NCI-H187 treated with DMSO at 0.1 percent for 48 hours (cell line): ENCODE measurements at places on chromosomes 16 and 17.

DNA sequence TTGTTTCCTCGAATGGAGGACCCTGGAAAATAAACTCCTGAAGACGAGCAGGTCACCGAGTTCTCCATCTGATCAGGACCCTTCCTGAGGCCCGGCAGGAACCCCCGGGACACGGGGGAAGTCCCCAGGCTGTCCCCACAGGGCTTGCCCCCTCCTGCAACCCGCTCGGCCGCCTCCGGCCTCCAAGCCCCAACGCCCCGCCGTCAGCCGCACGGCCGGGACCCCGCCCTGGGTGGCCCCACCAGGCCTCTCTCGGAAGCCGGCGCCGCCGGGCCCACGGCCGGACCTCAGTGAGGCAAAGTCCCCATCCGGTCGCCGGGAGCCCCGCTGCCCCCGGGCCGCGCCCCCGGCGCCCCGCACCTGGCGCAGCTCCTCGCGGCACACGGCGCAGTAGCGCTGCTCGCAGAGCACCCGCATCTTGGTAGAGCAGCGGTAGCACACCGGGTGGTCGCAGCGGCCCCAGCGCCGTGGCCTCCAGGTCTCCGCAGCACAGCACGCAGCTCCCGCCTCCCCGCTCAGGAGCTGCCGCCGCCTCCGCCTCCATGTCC is 383 bp downstream of the ZNF598 start:
- DNase-seq: no peak

- DNase-seq: no peak
These were observed 108.4 kb downstream of the SYCE1L start for GRCh38 chr16:77307426-77308162.

- DNase-seq: no peak
These were observed 745.2 kb downstream of the WWOX start for GRCh38 chr16:78844682-78845081.

DNA sequence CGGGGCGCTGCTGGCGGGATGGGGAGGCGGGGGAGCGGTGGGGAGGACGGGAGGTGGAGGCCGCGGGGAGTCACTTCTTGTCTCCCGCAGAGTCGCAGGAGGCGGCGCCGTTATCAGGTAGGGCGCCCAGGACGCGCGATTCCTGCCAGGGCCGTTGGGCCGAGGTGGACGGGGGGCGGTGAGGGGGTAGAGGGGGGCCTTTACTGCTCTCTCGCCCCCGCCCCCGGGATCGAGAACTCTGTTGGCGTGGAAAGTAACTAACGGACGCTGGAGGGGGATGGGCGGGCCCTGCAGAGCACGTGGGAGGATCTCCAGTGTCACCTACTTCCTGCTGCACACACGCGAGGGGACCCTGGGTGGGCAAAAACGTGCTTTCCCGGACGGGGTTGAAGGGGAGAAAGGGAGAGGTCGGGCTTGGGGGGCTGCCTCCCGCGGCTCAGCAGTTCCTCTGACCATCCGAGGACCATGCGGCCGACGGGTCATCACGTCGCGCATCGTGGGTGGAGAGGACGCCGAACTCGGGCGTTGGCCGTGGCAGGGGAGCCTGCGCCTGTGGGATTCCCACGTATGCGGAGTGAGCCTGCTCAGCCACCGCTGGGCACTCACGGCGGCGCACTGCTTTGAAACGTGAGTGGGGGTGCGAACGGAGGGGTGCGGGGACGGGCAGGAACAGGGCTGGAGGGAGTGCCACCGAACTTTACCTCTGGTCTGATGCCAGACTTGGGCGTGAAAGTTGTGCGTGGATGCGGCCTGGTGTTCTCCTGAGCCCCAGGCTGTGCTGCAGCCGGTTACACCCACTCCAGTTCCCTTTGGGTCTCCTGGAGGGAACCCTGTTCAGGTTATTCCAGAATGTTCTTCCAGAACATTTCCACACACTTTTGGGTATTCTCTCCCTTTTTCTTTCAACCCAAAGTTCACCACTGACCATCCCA is 569 bp downstream of the PRSS21 start:
- DNase-seq: no peak
